Stimulated activated CD4-positive, alpha-beta T cell treated with anti-CD3 and anti-CD28 coated beads, Interleukin-1b, Interleukin-23, amount 100 ng/mL, for 48 hours (primary cell): ENCODE measurements at places on chromosomes 6 and 20.
A peak's percentile ranks its signal among the peaks of the same experiment; 100 is the strongest.

GRCh38 chr6:20235041-20235440 lies 22.8 kb upstream of the MBOAT1 start:
- no peak for DNase-seq

GRCh38 chr6:347232-347631 lies 44.3 kb upstream of the IRF4 start:
- DNase-seq: no peak

- DNase-seq: peak; percentile 5
Observed at GRCh38 chr20:17568972-17569521, 828 bp upstream of the DSTN start.

- no peak for DNase-seq
Observed at GRCh38 chr6:154914288-154914687, 80.8 kb upstream of the TIAM2 start.

DNA sequence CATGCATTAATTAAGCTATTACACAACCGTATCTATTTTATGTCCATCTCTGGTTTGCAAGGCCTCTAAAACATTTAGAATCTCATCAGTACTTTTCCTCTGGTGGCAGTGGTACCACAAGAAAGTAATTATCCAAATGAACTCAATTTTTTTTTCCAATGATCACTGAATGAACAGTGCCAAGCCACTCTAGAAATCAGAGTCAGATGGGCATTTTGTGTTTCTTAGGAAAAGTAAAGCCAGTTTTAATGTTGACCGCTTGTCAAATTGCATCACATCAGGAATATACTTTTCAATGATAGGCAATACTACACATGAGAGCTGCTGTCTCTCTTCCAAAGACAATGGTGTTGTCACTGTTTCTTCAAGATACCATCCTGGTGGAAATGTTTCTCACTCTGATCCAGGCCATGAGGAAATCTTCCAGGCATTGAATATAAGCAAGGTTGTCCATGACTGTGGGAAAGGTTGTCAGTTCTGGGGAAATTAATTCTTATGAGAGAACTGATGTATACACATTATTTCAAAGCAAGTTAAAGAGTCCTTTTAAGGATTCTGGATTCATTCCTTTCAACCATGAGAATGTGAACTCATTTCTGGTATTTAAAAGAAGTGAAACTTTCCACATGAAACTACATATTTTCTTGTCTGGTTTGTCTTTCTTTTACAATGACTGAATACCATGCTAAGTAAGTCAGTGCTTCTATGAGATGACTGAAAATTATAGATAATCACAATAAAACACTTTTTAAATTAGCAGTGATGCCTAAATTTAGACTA lies 108.8 kb upstream of the TCF21 start:
- DNase-seq: no peak

- DNase-seq: peak; percentile 30
Observed at GRCh38 chr20:43840382-43841070, 74.1 kb upstream of the TOX2 start.

GRCh38 chr6:56963043-56963442 lies 8.1 kb downstream of the BEND6 start:
- no peak for DNase-seq

GRCh38 chr6:137166247-137167098 lies 7.0 kb downstream of the IL22RA2 start:
- DNase-seq: no peak

DNA sequence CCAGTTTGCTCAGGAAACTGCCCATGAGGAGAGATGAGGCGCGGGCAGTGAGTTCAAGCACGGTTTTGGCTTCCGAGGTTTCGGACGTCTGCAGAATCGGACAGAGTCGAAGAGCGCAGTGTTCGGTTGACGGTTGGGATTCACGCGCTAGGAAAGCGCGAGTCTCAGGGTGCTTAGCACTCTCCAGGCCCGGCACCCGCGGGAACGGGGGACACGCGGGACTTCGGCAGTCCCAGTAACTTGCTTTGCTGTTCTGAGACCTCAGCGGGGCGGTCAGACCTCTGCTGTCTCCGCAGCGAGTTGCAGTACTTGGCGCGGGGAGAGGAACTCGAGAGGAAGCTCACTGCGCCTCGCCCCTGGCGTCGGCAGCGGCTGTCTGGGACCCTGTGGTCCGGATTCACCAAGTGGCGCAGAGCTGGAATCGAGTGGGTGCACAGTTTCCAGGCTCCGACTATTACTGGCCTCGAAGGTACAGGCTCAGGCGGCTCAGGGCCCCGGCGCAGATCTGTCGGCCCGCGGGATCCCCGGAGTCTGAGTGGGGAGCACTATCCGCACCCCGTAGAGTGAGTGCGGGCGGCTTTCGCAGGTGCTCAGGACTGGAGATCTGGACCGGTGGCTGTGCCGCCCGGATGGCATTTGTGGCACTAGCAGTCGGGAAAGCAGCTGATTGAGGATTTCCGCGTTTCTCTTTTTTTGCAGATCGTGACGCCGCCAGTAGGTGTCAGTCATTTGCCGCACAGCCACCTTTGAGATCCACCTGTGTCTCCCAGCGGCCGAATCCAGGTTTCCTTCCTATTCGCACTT lies at the start of gene POM121L2:
Gene POM121L2, minus strand, starts transcription at position 128 of the 804 bp plus-strand sequence. Its CDS starts 103 bp downstream, at position 25.
- DNase-seq: peak; percentile 52

GRCh38 chr6:144064402-144065212 lies 30.8 kb downstream of the SF3B5 start:
- peak; percentile 74 for DNase-seq

- DNase-seq: no peak
Observed at GRCh38 chr6:104484191-104484590, 375.5 kb downstream of the HACE1 start.

GRCh38 chr6:165245287-165245686 lies 64.1 kb downstream of the C6orf118 start:
- no peak for DNase-seq

DNA sequence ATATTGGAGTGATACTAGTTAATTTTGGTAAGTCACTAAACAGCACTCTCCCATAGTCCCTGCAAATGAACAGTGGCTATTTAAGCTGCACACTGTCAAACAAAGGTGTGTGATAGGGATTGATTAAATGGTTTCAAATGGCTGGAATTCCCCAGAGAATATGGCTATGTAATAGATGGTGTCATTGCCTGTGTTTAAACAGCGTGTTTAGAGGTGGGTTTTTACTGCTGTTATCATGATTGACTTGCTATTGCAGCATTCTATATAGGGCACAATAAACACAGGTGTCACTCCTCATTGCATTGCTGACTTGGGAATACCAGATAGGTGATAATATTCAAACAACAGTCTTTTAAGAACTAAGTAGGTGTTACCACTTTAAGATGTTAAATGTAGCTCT lies 171.7 kb upstream of the MAN1A1 start:
- DNase-seq: no peak
